ENCODE measurements at places on chromosomes 12 and 14. TPM values are rescaled to one million over a fixed set of nuclear protein-coding genes. Genes with fewer than 3 reads are reported as not detected.

CARMIL3 gene
- 0.06 TPM for total RNA-seq

MYF5 gene
- total RNA-seq = 4.7 TPM

EGLN3 gene
- 58.7 TPM for total RNA-seq

CERS5 gene
- total RNA-seq = 10.7 TPM

NEK9 gene
- total RNA-seq = 116 TPM

TPPP2 gene
- total RNA-seq = 3.2 TPM

FAM181A gene
- total RNA-seq = not detected

PDE3A gene
- 4.1 TPM for total RNA-seq

GRCh38 chr14:63573581-63573980, 30.4 kb upstream of the PPP2R5E start:
- no peak overlapping the region for H3K27ac ChIP-seq
- H3K4me3 ChIP-seq = no peak overlapping the region
- no peaks in the 10 kb centered on the region for H3K4me1 ChIP-seq
- DNase-seq = no peak

GRCh38 chr14:36996133-36996856, 176.1 kb downstream of the SLC25A21 start:
- no peaks in the 10 kb centered on the region for H3K36me3 ChIP-seq
- no peak for DNase-seq
- no peaks in the 10 kb centered on the region for H3K4me1 ChIP-seq
- H3K27me3 ChIP-seq = no peaks in the 10 kb centered on the region

DNA sequence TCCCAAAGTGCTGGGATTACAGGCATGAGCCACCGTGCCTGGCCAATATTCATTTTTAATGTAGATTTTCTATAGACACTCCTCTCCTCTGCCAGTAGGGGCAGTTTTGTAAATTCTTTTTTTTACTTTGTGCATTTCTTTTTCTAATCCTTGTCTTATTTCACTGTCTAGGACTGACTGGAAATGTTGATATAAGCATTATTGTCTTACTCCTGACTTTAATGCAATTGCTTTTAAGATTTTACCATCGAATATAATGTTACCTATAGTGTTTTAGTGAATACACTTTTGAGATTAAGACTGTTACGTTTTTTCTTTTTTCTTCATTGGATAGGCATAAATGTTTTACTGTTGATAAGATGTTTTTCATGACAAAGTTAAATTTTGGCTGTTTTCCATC, 35.4 kb upstream of the EMP1 start:
- no peaks in the 10 kb centered on the region for H3K36me3 ChIP-seq
- no peak for DNase-seq
- no peak overlapping the region for H3K4me3 ChIP-seq
- H3K27ac ChIP-seq = no peak overlapping the region
- H3K27me3 ChIP-seq = no peaks in the 10 kb centered on the region

DNA sequence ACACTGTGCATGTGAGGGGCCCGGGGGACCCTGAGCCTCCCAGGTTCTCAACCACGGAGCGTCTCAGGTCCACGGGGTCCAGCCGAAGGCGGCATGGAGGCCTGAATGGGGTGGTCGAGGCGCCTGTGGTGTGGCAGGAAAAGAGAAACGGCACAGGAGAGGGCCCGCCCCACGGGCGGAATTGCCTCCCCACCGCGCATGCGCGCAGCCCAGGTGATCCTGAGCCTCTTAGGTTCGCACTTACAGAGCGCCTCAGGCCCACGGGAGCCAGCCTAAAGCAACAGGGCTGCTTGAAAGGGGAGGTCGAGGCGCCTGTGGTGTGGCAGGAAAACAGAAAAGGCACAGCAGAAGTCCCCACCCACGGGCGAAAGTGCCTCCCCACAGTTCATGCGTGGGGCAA, 311.0 kb downstream of the ALG10 start:
- H3K36me3 ChIP-seq = no peaks in the 10 kb centered on the region
- no peak for DNase-seq
- H3K27me3 ChIP-seq = no peaks in the 10 kb centered on the region
- H3K4me1 ChIP-seq = no peaks in the 10 kb centered on the region
- no peak overlapping the region for H3K4me3 ChIP-seq

DNA sequence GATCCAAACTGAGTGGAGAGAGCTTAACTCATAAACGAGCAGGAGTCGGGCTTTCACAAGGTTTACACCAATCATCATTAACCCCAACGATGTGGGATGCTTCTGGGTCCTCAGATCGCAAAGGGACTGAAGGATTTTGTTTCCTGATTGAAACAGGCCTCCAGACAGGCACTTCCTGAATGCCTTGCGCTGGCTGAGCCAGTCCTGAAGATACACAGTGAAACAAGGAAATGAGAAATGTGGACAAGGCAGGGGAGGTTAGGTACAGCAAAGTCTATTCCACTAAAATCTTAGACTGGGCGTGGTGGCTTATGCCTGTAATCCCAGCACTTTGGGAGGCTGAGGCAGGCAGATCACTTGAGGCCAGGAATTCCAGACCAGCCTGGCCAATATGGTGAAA, 30.7 kb downstream of the RBM19 start:
- peaks cover 89% of the 10 kb centered on the region for H3K36me3 ChIP-seq
- no peaks in the 10 kb centered on the region for H3K27me3 ChIP-seq
- no peak overlapping the region for H3K4me3 ChIP-seq
- no peaks in the 10 kb centered on the region for H3K4me1 ChIP-seq
- H3K27ac ChIP-seq = no peak overlapping the region
- no peak for DNase-seq

GRCh38 chr12:109358154-109358869, 10.6 kb downstream of the MYO1H start:
- no peaks in the 10 kb centered on the region for H3K36me3 ChIP-seq
- DNase-seq = no peak
- peaks cover 6% of the 10 kb centered on the region for H3K27me3 ChIP-seq
- H3K4me1 ChIP-seq = no peaks in the 10 kb centered on the region

DNA sequence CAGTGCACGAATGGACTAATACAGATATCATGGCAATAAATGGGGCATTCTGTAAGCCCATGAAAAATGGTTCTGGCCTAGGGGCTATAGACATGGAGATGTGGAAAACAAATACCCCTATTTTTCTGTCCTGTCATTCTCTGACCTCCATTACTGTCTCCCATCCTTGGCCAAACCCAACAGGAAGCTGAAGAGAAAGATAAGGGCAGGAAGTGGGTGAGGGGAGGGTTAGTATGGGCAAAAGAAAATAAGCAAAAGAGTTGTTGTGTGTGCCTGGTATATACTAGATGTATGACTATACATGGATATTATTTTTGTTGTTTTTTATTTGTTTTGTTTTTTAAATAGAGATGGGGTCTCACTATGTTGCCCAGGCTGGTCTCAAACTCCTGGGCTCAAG, 339.3 kb downstream of the PCNX1 start:
- H3K27me3 ChIP-seq = no peaks in the 10 kb centered on the region
- DNase-seq = no peak
- H3K36me3 ChIP-seq = no peaks in the 10 kb centered on the region
- H3K4me3 ChIP-seq = no peak overlapping the region

GRCh38 chr12:131340616-131341210, 370.2 kb upstream of the SFSWAP start:
- H3K4me3 ChIP-seq = no peak overlapping the region
- no peak for DNase-seq
- H3K27ac ChIP-seq = no peak overlapping the region
- no peaks in the 10 kb centered on the region for H3K27me3 ChIP-seq
- H3K4me1 ChIP-seq = no peaks in the 10 kb centered on the region
- H3K36me3 ChIP-seq = no peaks in the 10 kb centered on the region

GRCh38 chr12:6532051-6532926, 2.0 kb upstream of the GAPDH start:
- DNase-seq = peak; percentile 69
- H3K4me3 ChIP-seq = peak overlapping the region; percentile 86
- peaks cover 34% of the 10 kb centered on the region for H3K4me1 ChIP-seq
- H3K27me3 ChIP-seq = no peaks in the 10 kb centered on the region

DNA sequence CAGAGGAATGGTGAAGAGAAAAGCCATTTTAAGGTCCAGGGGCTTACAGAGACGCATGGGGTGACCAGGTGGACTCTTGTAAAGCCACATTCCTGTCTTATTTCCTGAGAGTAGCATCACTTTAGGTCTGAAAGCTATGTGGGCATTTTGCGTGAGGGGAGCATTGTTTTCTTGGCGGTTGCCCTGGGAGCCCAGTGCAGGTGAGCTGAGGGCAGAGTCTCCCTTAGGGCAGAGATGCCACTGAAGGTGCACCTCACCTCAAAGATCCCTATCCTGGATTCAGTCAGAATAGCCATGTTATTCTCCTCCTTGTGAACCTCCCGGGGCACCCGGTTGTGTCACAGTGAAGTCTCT, 12.4 kb downstream of the GLRX5 start:
- H3K36me3 ChIP-seq = peaks cover 13% of the 10 kb centered on the region
- peaks cover 17% of the 10 kb centered on the region for H3K4me1 ChIP-seq
- H3K4me3 ChIP-seq = no peak overlapping the region
- no peak for DNase-seq
- no peaks in the 10 kb centered on the region for H3K27me3 ChIP-seq

DNA sequence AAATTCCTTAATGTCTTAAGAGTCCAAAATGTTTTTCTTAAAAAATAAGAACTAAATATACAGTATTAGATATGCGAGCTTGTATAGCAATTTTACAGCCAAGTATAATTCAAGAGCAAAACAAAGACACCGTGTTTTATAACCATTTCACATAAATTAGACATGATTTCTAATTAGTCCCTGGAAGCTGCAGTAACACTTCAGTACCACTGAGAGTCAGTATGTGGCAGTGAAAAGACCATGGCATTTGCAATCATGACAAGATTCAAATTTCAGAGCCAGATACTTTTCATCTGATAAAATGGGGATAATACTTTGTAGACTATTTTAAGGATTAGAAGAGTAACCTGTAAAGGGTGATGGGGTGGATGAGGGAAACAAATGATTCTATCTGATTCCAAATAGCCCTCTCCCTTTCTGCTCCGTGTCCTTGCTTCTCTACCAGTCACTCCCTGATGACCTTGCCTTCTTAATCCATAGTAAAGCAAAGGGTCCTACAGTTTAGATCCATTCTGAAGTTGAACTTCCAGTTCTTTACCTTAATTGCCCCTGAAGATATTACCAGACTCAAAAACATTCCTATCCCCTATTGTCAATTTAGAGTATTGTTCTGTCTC, 145.4 kb upstream of the ABCD2 start:
- H3K36me3 ChIP-seq = no peaks in the 10 kb centered on the region
- no peak for DNase-seq
- no peak overlapping the region for H3K27ac ChIP-seq
- H3K4me3 ChIP-seq = no peak overlapping the region
- no peaks in the 10 kb centered on the region for H3K27me3 ChIP-seq

DNA sequence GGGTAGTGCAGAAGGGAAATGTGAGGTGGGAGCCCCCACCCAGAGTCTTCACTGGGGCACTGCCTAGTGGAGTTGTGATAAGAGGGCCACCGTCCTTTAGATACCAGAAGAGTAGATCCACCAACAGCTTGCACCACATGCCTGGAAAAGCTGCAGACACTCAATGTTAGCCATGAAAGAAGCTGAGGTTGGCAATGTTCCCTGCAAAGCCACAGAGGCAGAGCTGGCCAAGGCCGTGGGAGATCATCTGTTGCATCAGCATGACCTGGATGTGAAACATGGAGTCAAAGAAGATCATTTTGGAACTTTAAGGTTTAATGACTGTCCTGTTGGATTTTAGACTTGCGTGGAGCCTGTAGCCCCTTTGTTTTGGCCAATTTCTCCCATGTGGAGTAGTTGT, 468.4 kb upstream of the FOXG1 start:
- no peaks in the 10 kb centered on the region for H3K27me3 ChIP-seq
- DNase-seq = no peak
- H3K36me3 ChIP-seq = no peaks in the 10 kb centered on the region
- no peak overlapping the region for H3K4me3 ChIP-seq

DNA sequence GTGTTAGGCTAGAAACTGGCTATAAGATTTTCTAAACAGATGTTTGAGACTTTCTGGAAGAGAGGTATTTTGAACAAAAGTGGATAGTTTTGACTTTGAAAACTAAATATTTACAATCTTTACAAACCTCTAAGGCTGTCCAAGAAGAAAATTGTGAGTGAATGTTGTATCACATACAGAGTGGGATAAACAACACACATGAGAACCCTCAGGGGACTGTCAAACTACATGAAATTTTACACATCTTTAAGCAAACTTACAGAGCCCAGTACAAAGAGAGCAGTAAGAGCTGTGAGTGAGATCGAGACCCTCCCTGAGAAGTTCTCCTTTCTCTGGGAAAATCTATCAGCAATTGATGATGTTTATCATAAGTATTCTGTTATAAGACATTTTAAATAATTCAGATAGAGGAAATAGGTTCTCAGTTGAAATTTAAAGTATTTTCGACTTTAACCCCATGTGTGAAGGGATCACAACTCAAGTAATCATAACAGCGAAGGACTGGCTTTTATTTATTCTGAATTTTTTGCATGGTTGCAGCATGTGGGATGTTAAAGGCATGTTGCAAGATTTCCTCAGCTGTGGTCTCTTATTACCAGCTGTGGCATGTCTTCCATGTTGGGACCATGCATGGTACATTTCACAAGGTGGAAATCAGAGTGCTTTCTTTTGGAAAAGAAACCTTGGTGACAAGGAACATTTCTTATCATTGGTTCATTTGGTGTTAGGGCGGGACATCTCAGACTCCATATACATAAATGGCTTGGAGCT, 264.0 kb upstream of the PRICKLE1 start:
- no peaks in the 10 kb centered on the region for H3K36me3 ChIP-seq
- H3K4me3 ChIP-seq = no peak overlapping the region
- no peak for DNase-seq
- no peaks in the 10 kb centered on the region for H3K27me3 ChIP-seq
- no peaks in the 10 kb centered on the region for H3K4me1 ChIP-seq

GRCh38 chr14:99286761-99287160, 14.8 kb upstream of the BCL11B start:
- no peaks in the 10 kb centered on the region for H3K4me1 ChIP-seq
- no peak overlapping the region for H3K4me3 ChIP-seq
- H3K27me3 ChIP-seq = peaks cover 1% of the 10 kb centered on the region
- no peaks in the 10 kb centered on the region for H3K36me3 ChIP-seq
- no peak overlapping the region for H3K27ac ChIP-seq

DNA sequence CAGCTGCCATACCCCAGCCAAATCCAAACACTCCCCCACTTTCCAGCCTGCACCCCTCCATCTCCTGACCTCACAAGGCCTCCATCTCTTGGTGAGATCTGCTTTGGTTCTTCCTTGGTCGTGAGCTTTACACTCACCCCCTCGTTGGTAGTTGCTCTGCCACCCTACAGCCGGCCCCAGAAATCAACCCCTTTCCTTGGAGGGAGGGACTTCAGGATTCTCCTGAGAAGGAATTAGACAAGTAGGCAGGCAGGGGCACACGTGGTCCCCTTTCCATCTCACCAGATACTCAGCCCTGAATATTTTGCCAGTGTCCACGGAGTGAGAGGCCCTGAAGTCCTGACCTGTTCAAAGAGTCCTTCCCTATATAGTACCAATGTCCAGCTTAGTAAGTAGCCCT, 120.0 kb upstream of the PWP1 start:
- no peaks in the 10 kb centered on the region for H3K36me3 ChIP-seq
- H3K27me3 ChIP-seq = no peaks in the 10 kb centered on the region
- no peak for DNase-seq
- H3K4me1 ChIP-seq = no peaks in the 10 kb centered on the region

DNA sequence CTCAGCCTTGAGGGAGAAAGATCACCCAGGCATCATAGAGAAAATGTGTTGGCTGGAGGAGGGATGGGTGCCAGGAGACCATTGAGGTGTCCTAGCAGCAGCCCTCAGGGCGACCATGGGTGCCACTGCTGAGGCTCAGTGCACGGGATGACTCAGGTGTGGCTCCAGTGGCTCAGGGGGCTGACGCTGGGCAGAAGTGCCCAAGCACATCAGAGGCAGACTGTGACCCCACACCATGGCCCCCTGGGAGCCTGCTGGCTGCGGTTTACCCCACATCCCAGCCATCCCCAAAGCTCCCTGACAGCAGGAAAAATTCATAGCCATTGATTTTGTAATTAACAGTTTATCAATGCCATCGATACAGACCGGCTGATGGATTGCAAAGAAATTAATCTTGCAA, 120.7 kb downstream of the ESRRB start:
- no peak for DNase-seq
- H3K36me3 ChIP-seq = no peaks in the 10 kb centered on the region
- no peak overlapping the region for H3K4me3 ChIP-seq
- H3K4me1 ChIP-seq = no peaks in the 10 kb centered on the region
- no peak overlapping the region for H3K27ac ChIP-seq
- no peaks in the 10 kb centered on the region for H3K27me3 ChIP-seq
